ENCODE measurements at places on chromosomes 7 and 10. TPM values are rescaled to one million over a fixed set of nuclear protein-coding genes. Genes with fewer than 3 reads are reported as not detected.

CDK14 gene
- 4.0 TPM for polyA plus RNA-seq

ACSM6 gene
- polyA plus RNA-seq: not detected

KEL gene
- not detected for polyA plus RNA-seq

CTTNBP2 gene
- 0.82 TPM for polyA plus RNA-seq

BCAP29 gene
- polyA plus RNA-seq: 38.2 TPM

HMX2 gene
- not detected for polyA plus RNA-seq

Measured in sigmoid colon (tissue), 7 donors.